ENCODE measurements at places on chromosomes 2 and 18.

- DNase-seq, result no peak
Observed at GRCh38 chr2:190318931-190319554, 583 bp downstream of the HIBCH start.

- no peak for DNase-seq
Observed at GRCh38 chr2:230256733-230257332, 31.3 kb downstream of the SP140 start.

DNA sequence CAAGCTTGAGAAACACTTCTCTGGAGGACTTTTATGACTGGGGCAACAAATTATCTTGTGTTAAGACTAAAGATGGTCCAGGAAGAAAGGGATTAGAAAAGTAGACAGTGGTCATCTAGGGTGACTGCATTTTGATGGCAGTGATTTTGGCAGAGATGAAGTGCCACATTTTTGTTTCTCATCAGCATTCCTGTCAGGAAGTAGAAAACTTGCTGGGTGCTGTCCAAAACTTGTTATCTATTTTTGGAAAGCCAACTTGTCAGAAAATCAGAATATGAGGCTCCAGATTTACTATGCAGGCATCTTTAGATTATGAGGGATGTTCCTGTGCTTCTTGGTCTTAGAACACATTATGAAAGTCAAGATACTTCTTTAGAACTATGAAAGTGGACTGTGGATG is 29.0 kb upstream of the CALCRL start:
- no peak for DNase-seq

- DNase-seq, result no peak
Observed at GRCh38 chr2:120393456-120393855, 47.5 kb downstream of the INHBB start.

DNA sequence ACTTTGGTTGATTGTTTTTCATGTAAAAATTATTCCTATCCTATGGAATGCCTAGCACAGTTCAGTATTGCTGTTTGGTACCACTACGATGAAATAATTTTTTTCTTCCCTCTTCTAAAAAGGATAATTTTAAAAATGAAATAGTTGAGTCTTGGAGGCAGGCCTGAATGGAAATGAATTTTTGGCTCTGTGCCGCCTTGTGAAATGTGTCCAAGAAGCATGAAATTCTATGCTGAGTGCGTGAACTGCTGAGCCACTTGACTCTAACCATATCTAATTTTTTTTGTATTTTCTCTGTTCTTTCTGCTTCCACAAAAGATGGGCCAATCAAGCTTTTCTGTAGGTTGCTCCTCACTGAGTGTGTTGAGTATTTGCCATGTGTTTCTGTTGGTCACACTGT is 95.0 kb downstream of the PRPF40A start:
- DNase-seq, result no peak

GRCh38 chr2:232487385-232488096 is at the start of gene ECEL1:
Gene ECEL1 (minus strand): TSS chr2:232487834. CDS start chr2:232486653, 1,181 bp downstream.
- DNase-seq, result no peak

- no peak for DNase-seq
Observed at GRCh38 chr18:57802213-57803102, 657 bp downstream of the ATP8B1 start.

DNA sequence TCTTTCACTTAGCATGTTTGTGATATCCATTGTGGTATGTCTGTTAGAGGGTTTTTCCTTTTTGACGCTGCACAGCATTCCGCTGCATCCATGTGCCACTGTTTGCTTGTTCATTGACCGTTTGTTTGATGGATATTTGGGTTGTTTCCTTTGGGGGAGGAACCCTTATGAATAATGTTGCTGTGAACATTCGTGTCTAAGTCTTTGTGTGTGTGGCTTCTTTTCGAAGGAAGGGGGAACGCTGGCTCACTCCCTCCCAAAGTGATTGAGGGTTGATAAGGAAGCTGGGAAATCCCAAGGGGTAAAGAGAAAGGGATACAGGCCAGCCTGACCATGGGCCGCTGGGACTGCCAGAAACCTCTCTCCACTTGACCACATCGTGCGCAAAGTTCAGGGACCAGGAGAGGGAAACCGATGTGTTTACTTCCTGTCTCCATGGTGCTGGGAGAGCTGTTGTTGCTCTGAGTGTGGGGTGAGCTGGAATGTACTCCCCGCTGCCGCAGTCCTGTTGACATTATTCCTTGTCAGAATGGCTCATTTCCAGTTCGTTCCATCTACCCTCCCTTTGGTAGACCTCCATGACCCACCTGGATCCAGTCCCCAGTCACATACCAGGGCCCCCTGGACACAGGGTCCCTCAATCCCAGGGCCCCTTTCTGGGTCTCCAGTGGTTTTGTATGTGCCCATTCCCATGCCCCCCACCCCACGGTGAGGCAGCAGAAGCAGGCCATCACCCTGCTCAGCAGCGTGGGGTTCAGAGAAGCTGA is 39.6 kb downstream of the HS1BP3 start:
- DNase-seq, result peak; percentile 87

DNA sequence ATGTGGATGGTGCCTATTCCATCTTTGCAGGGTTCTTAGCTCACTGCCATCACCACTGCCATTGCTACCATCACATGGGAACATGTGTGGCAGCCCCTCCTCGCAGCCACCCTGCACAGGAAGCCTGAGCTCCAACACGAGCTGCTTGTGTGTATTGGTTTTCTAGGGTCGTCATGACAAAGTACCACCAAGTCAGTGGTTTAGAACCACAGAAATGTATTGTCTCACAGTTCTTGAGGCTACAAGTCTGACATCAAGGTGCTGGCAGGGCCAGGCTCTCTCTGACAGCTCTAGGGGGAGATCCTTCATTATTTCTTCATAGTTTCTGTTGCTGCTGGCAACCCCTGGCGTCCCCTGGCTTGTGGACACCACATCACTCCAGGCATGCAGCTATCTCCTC is 10.3 kb upstream of the IL1R2 start:
- DNase-seq, result no peak

- no peak for DNase-seq
Observed at GRCh38 chr2:64352292-64352691, 101.7 kb upstream of the LGALSL start.

DNA sequence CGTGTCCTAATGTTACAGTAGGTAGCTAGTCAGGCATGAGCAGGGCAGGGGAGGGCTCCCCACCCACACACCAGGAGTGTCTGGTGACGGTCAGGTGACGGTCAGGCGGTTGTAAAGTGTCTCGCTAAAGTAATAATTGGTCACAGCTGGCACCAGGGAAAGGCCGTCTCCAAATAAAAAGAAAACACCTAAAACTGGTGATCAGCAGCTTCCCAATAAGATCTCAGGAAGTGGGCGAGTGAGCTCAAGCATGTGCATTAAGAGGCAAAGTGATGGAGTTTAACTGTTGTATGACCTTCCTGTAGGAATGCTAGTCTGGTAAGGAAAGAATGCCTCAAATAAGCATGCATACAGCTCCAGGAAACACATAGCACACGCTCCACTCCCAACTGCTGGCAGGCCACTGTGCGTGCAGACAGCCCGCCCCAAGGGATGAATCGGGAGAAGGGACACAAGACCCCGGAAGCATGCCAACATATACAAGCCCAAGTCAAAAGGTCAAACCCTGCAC is 177.1 kb downstream of the RNF144A start:
- no peak for DNase-seq

- DNase-seq, result no peak
Observed at GRCh38 chr2:208466151-208466919, 59.7 kb downstream of the PTH2R start.

DNA sequence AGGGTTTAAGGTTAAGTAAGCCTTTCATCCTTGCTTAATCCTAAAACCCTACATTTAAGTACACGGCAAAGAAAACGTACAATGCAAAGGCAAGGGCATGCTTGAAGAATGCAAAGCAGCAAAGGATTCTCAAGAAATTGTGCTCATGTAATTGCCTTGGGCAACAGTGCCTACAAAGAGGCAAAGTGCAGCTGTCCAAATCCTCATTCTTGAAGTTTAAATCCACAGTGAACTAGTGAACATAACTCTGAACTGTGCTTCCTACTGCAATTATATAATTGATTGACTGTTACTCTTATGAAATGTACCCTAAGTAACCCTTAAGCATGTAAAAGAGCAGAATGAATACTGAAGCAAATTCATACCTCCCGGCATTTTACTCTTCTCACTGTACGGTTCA is 85.4 kb downstream of the MAP3K20 start:
- DNase-seq, result no peak

GRCh38 chr2:220167956-220168355 is 540.5 kb downstream of the SLC4A3 start:
- DNase-seq, result no peak

- no peak for DNase-seq
Observed at GRCh38 chr2:214519258-214519818, 108.5 kb downstream of the VWC2L start.

DNA sequence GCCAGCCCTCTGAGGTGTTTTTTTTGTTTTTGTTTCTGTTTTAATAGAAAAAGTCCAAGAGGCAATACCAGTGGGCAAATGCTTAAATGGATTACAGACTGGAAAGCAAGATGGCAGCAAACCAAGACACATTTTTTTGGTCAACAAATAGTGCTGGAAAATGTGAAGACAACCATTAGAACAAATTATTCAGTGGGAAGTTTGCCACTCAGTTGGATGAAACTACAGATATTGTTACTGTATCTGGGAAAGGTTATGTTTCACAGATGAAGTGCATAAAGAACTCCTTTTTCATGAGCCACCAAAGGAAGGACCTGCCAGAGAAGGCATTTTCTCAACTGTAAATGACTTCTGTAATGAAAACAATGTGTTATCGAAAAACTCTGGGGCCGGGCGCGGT is 93.0 kb upstream of the ODC1 start:
- DNase-seq, result no peak
